ENCODE measurements at places on chromosomes 6 and 20. TPM values are rescaled to one million over a fixed set of nuclear protein-coding genes. Genes with fewer than 3 reads are reported as not detected.
A peak's percentile ranks its signal among the peaks of the same experiment; 100 is the strongest.

CST3 gene
- total RNA-seq, result 355 TPM

SOX18 gene
- total RNA-seq, result not detected

PRRT1 gene
- 0.41 TPM for total RNA-seq

DNA sequence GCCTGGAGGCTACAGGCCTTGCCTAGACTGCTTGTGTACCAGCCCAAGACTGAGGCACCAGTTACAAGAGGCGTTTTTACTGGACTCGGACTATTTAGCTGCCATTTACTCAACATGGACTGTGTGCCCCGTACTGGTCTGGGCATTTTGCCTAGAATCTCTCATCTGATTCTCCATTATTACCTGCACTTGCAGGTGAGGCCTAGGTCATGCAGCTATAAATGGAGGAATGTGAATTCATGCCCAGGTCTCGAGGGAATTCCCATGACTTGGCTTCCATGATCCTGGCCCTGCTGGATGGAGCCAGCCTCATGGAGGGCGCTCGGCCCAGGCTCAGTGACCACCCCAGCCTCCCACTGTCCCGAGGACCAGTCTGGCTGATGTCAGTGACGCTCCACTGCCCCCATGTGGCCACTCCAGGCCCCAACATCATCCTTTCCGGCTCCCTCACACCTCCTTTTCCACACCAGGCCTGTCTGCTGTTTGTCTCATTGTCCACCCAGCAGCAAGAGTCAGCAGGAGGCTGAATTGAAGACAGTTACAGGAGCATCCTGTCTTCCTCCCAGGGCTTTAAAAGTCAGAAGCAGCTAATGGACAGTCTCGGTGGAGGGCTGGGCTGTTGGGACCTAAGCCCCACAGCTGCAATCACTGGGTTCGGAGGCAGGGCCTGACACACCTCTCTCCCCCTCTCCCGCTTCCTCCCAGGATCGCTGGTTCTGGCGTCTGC is 8.7 kb downstream of the MMP24OS start:
- peak; percentile 64 for DNase-seq

DNA sequence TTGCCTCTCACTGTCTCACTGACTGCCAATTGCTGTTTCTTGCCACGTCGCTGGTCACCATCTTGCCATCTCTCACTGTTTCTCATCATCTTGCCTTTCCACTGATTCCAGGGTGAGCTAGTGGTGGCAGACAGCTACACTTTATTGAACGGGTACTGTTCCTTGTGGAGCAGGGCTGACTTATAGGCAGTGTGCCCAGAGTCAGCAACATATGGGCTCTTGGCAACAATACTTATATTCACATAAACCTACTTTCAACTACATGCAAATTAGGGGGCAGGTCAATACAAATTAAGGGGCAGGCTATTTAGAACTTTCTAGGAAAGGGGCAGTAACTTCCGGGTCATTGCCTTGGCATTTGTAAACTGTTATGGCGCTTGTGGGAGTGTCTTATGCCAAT is 186.2 kb upstream of the SYNDIG1 start:
- no peak for DNase-seq

GRCh38 chr20:16885746-16886145 is 137.6 kb downstream of the OTOR start:
- no peak for DNase-seq
